IPS DF 19.7 (cell line): ENCODE measurements at places on chromosomes 2 and 18.

DNA sequence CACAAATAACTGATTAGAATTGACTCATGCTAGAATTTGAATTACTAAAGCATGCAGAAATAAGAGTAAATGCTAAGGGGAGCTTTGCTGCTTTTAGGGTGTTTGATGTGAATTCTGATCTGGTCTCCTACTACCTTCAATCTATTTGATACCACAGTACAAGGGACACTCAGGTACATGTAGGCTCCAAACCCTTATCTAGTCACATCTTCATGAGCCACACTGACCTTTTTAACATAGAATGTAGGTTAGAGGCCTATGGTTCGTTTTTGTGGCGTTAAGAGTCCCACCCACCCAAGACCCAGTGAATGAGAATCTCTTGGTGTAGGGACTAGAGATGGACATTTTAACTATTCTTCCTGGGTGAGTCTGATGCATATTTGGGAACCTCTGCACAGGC, 65.7 kb downstream of the PLCL1 start:
- no peak for DNase-seq

DNA sequence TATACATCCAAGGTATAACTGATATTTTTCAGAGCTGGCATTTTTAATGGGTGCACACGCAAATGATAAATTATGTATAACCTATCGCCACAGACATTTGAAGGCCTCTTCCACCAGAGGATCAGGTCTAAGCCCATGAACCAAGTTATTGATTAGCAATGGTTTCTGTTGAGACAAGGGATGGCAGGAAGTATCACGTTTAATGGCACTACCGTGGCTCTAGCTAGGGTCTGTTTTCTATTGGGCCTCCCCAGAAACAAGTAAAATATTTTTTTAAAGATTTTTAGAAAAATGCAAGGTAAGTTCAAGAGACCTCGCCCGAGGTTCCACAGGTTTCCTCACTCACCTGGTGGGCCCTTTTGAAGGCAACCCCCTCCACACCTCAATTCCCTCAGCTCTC, 667 bp downstream of the GFPT1 start:
- no peak for DNase-seq

GRCh38 chr2:230939066-230939591, 14.1 kb upstream of the GPR55 start:
- no peak for DNase-seq

DNA sequence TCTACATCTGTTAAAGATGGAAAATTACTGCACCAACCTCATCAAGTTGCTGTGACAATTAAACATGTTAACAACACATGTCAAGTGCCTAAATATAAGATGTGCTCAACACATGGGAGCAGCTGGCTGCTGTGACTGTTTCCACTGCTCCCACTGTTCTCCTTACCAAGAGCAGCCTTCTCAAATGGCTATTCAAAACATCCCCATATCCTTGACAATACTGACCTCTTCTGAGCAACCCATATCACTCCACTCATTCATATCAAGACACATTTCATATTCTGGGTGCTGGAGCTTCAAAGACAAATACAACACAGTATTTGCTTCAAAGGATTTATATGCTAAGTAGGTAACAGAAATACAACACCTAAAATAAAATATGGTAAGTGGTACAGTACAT, 60.3 kb downstream of the PIAS2 start:
- no peak for DNase-seq

DNA sequence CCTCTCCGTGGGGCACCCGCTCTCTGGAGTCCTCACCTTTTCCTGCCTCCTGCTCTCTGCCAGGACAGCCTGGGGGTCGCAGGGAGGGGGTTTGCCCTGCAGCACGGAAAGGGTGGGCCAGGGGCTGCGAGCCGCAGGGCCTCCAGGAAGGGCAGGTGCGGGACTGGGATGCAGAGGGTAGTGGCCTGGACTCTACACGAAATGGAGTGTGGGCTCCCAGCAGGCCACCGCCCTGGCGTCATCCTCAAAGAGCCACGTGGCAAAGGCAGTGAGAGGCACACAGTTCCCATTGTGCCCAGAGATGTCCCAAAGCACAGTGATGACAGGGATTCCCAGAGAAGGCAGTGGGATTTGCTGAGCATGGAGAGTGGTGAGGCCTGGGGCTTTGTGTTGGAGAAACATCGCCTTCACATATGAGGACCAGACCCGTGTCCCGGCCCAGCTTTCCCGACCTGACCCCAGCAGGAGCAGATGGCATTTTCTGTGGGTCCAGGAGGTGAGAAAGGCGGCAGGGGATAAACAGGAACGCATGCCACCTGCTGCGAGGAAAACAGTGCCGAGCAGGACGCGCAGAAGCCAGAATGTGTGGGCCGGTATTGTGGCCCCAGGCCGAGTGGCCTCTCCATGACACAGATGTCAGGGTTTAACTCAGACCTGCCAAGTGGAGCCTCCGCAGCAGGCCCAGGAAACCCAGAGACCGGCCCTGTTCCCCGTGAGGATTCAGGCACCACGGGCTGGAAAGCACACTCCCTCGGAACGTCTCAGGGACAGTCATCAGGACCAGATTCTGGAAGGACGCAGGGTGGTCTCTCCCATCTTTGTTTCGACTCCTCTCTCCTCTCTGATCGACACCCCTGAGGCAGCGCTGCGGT, 855.5 kb upstream of the SALL3 start:
- no peak for DNase-seq

DNA sequence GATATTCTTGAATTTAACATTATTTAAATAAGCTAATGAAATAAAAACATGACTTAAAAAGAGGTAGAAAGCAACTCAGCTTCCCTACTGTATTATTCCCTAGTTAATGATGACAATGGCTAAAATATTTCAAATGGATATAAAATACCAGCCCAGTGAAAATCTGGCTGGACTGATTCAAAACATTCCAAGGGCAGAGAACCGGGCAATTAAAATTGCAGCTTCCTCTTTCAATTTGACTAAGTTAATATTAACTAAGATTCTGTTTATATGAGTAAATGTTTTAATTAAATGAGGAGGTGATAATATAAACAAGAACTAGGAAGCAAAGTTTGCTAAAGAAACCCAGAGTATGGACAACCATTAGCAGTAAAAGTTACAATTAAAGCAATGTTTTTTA, 65.6 kb downstream of the RAPH1 start:
- no peak for DNase-seq

DNA sequence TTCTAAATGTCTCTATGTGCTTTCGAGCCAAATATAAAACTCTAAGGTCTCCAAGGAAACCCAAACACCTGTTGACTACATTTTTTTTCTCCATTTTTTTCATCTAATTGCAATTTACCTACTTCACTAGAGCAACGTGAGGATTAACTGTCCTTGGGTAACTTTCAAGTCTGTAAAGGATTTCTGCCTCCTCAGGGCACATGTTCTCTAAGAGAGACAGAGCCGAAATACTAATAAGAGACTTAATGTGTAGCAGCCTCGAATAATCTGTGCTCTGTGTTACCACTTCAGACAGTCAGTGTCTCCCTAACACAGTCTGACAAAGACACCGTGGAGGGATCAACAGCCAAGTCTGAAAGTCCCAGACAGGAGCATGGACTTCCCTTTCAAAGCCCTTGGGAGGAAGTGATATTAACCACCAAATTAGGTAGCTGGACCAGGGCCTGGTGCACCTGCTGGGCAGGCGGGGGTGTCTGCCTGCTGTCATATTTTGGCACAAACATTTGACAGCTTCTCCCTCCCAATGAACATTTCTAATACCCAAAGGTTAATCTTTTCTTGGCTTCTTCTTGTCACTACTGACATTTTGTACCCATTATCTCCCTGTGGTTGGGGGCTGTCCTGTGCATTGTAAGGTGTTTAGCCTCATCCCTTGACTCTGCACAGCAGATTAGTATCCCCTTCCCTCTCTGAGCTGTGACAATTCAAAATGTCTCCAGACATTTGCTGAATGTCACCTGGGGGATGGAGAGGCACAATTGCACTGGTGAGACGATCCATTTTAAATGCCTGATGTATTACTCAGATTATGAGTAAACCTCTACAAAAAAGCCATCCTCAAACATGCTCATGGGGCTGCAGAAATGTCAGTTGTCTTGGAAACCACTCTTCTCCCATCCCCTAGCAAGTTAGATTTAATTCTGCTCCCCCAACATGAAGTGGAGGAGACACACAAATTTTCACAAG, 45.7 kb upstream of the LYPD1 start:
- DNase-seq = no peak

- DNase-seq = peak; percentile 40
These were observed 182.3 kb downstream of the INO80D start for GRCh38 chr2:205903549-205904129.

DNA sequence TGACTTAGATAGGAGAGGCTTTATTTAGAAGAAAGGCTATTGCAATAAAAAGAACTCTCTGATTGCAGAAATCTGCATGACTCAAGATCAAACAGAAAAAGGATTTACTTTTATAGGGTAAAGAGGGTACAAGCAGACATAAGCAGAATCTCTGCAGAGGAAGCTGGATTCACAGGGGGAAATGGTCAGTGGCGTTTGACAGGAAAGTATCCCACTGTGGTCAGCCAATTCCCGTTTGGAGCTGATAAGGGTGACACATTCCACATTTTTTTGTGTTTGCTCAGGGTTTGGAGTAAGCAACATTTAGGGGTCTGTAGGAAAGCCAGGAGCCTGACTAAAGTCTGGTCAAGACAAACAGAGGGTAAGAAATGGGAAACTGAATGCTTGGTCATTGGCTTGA, 23.9 kb upstream of the SCYGR5 start:
- DNase-seq = no peak

- DNase-seq = no peak
These were observed 58.5 kb upstream of the KCNJ3 start for GRCh38 chr2:154640000-154640399.

GRCh38 chr2:108293850-108294249, 5.2 kb downstream of the SULT1C2 start:
- no peak for DNase-seq

GRCh38 chr2:60516383-60516811, 37.1 kb downstream of the BCL11A start:
- no peak for DNase-seq

- no peak for DNase-seq
These were observed 76.0 kb downstream of the RFTN2 start for GRCh38 chr2:197599285-197599965.

GRCh38 chr18:44609181-44609941, 71.3 kb upstream of the SETBP1 start:
- DNase-seq = no peak

DNA sequence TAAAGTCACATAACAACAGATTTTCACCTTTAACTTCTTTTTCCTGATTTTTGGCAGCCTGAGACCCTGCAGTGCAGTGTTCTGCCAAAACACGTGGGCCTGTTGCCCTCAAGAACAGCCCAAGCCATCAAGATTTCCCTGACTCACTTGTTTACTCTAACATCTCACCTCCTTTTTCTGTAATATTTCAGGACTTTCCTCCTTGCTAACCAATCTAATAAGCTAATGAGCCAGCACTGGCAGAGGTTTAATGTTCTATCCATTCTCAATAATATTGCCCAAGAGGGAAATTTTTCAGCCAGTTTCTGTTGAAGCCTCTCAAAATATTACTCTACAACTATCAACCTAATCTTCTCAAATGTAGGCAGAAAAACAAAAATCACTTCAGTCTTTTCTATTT, 635.2 kb downstream of the DPP10 start:
- no peak for DNase-seq

- no peak for DNase-seq
These were observed 52.2 kb downstream of the CUL3 start for GRCh38 chr2:224532931-224533330.

GRCh38 chr2:444937-445884, 157.3 kb upstream of the ALKAL2 start:
- no peak for DNase-seq

DNA sequence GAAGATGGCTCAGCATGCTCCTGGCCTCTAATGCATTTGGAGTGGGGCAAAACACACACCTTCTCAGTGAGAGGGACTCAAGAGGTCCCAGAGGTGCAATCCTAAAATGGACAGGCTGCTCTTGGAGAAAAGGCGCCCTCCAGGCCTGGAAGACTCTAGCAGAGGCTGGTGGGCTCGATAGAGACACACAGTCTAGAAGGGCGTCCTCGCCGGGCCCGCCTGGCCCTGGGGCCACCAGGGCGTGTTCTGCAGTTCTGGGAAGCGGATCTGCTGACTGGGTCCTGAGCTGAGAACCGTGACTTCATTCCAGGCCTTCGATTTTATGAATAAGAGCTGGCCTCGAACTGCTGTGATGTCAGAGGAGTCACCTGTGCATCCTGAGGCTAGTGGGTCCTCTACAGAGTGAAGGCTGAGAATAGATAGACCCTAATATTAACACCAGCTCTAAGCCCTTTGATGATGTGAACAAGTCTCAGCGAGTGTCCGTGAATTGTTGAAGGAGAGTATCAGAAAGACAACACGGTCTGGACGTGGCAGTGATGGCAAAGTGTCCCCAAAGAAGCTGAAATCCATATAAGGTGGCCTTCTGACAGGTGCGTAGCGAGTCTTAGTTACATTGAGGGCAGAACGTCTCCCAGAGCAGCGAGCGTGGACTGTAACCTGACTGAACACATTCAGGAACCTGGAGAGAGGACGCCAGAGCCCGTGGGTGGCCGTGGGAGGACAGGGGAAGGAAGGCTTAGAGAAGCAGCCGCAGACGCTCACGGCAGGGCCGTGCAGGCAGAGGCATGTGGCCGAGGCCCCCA, 136.9 kb downstream of the PTGR3 start:
- no peak for DNase-seq

GRCh38 chr2:165682546-165682945, 111.5 kb downstream of the GALNT3 start:
- no peak for DNase-seq

- peak; percentile 15 for DNase-seq
These were observed 82.6 kb downstream of the ASB1 start for GRCh38 chr2:238509151-238509835.

DNA sequence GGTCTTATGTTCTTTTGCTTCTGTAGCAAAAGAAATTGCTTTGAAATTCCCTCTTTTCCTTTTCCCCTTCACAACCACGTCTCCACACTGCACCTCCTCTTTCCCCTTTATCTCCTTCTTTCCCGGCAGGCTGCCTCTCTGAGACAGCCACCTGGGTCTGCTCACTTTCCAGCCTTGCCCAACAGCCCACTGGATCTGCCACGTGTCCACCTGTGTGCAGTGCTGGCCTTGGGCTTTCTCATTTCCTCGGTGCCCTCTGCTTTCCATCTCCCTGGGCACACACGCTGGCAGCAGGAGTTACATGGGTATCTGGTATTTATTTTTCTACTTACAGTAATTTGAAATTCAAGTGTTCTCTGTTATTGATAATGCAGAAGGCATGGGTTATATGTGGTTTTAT, 213.4 kb upstream of the LYPD1 start:
- DNase-seq = no peak

GRCh38 chr2:213640738-213641425, 356.6 kb downstream of the SPAG16 start:
- no peak for DNase-seq

DNA sequence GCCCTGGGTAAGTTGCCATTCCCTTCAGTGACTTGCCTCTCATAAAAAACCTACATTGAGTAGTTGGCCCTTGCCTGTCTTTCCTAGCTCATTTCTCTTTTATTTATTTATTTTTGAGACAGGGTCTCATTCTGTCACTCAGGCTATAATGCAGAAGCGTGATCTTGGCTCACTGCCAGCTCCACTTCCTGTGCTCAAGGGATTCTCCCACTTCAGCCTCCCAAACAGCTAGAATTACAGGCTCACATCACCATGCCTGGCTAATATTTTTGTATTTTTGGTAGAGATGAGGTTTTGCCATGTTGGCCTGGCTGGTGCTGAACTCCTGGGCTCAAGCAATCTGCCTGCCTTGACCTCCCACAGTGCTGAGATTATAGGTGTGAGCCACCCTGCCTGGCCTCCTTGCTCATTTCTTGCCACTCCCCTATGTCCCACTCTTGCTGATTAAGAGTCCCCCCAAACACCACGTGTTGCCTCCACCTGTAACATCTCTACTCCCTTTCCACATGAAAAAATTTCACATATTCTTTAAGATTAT, 12.6 kb downstream of the EVA1A start:
- no peak for DNase-seq
